GM18507 (cell line): ENCODE measurements at places on chromosomes 1 and 21.

DNA sequence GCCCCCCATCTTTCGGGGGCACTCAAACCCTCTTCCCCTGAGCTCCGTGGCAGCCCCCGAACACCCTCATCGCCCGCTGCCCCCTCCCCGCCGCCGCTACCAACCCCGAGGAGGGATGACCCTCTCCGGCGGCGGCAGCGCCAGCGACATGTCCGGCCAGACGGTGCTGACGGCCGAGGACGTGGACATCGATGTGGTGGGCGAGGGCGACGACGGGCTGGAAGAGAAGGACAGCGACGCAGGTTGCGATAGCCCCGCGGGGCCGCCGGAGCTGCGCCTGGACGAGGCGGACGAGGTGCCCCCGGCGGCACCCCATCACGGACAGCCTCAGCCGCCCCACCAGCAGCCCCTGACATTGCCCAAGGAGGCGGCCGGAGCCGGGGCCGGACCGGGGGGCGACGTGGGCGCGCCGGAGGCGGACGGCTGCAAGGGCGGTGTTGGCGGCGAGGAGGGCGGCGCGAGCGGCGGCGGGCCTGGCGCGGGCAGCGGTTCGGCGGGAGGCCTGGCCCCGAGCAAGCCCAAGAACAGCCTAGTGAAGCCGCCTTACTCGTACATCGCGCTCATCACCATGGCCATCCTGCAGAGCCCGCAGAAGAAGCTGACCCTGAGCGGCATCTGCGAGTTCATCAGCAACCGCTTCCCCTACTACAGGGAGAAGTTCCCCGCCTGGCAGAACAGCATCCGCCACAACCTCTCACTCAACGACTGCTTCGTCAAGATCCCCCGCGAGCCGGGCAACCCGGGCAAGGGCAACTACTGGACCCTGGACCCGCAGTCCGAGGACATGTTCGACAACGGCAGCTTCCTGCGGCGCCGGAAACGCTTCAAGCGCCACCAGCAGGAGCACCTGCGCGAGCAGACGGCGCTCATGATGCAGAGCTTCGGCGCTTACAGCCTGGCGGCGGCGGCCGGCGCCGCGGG, 837 bp downstream of the FOXD3 start:
- no peak for DNase-seq

- DNase-seq = no peak
Observed at GRCh38 chr1:191690931-191691330, 467.3 kb upstream of the RGS18 start.

DNA sequence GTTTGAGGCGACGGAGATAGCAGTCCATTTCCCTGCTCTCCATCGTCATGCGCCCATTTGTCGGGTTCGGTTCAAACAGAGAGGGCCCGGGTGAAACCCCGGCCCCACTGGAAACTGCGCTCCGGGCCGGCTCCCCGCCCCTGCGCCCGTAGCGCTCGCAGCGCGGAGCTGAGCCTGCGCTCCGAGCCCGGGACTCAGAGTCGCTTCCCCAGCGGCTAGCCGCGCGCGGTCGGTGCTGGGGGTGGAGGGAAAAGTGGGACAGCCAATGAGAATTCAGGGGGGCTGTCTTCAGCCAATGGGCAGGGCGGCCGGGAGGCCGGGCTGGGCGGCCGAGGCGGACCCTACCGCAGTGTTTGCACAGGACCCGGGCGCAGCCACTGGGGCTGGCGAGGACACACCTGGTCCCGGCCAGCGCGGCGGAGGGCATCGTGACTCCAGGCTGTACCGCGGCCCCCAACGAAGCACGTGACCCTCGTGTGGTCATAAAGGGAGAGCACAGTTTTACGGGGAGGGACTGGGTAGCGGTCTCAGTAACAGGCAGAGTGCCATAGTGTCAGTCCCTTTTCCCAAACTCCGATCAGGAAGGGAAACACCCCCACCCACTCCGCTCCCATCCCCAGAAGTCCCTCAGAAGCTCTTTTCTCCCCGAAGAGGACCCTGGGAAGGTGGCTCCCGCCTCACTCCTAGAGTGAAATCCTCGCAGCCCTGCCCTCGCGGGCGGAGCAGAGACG, at the start of gene INKA2:
INKA2 (minus strand) TSS at position 202 of the 731 bp plus-strand sequence; CDS start at position 49, 153 bp downstream.
- peak; percentile 81 for DNase-seq

DNA sequence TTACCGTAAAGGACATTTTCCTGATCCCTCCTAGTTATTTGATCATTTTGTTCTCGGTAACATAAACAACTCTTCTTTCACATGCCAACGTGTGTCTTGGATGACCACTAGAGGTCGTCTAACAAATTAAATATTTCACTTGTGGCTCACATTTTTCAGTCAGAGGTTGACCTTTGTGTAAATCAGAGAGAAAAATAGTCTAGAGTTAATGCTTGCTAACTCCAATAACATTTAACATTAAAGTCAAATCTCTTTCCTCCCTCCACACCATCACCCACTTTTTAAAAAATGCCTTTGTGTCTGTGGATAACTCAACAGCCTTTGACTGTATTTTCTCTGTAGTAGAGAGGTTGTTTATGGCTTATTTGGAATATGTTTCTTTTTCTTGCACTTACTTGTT, 220.5 kb upstream of the B3GALT2 start:
- DNase-seq = peak; percentile 5

GRCh38 chr1:211174375-211174774, 40.4 kb upstream of the KCNH1 start:
- DNase-seq = no peak

GRCh38 chr1:230950404-230950803, 28.3 kb downstream of the TTC13 start:
- no peak for DNase-seq

DNA sequence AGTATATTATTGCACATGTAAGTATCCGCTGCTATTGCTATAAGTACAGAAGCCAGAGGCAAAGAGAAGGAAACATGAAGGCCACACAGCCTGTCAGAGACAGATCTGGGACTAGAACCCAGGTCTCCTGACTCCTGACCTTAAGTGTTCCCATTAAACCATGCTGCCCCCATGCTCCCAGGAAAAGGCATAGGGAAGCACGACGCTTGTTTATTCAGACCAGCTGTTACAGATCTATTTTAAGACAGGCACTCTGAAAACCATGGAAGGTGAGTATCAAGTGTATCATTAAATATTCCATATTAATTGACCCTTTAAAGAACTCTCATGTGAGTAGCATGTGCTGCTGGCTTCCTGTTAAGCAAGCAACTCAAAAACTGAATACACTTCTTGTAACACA, 11.4 kb downstream of the VAV3 start:
- DNase-seq = no peak

- DNase-seq = peak; percentile 73
Observed at GRCh38 chr1:2314803-2315673, 76.3 kb downstream of the MORN1 start.

GRCh38 chr1:101122452-101123166, 97.0 kb upstream of the DPH5 start:
- peak; percentile 14 for DNase-seq

DNA sequence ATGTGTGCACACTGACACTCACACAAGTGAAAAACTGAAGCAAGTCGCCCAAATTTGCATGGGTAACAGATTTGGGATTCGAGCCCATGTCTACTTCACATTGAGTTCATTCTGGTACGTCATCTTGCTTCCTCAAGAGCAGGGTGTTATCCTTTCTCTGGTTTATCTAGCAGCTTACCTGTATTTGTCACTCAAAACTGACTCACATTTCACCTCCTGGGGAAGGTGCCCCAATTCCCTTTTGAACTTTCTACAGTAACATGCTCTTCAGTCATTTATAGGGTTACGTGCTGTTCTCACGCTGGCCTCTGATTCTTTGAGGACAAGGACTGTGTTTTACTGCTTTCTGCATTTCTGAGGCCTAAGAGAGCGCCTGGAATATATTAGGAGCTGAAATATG, 162.8 kb downstream of the PDE4B start:
- DNase-seq = no peak

DNA sequence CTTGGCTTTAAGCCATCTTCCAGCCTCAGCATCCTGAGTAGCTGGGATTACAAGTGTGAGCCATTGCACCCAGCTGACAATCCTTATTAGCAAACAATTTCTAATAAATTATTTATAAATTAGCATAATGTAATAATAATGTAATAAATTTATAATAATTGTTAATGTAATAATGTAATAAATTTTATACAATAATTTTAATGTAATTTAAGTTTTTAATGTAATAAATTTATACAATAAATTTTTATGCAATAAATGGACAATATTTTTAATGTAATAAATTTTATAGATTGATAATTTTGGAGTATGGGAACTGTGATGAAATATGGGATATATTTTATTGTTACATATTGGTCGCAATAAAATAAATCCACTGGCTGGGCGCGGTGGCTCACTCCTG, 1457.5 kb downstream of the KCNT2 start:
- DNase-seq = no peak

DNA sequence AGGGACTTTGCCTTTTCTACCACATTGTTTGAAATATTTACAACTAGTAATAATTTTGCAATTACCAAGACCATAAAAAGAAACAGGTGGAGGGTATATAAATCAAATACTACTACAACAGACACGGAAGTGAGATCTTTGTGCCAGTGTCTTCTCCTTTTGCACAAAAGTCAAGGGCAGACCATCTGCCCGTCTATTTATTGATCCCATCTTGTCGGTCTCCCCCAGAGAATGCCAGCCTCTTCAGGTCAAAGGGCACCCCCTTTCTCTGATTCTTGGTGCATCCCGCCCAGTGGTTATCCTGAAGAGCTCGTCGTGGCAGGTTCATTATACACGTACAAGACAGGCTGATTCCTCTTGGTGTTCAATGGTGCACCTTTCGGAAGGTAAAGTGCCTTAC, 4.8 kb upstream of the PDE9A start:
- no peak for DNase-seq

GRCh38 chr1:32464716-32465577, at the start of gene ZBTB8B:
TSS of gene ZBTB8B (plus strand) at chr1:32465072. CDS start at chr1:32470625, 5,553 bp downstream.
- DNase-seq = no peak

DNA sequence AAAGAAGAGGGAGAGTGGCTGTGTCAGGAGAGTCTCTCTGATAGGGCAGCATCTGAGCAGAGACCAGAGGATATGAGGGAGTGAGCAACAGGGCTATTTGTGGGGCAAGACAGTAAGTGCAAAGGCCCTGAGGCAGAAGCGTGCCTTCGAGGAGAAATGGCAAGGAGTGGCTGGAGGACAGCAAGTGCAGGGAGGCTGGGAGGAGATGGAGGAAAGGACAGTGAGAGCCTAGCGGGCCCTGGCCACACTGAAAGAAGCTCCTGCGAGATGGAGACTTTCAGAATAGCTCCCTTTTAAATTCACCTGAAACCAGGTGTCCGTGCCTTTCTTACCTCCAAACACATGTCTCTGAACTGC, 25.2 kb downstream of the EXOC8 start:
- DNase-seq = no peak

GRCh38 chr1:21042929-21043605, 133.6 kb downstream of the EIF4G3 start:
- no peak for DNase-seq

DNA sequence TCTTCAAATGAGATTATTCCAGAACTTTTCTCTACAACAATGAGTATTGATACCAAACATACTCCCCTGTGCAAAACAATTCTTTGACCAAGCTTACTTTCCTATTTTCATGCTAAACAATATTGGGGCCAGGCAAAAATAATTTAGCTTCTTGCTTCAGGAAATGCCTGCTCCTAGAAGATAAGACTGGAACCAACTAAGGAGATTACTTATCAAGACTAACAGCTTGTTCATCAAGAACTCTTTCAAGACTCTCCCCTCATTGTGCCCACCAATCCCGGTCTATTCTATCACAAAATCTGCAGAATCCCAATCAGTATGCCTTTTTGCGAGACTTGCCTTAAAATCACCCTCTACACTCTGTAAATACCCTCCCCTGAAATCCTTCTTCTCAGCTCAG, 536.6 kb downstream of the RWDD3 start:
- DNase-seq = no peak

GRCh38 chr1:225428881-225429455, 1.1 kb upstream of the LBR start:
- no peak for DNase-seq

- no peak for DNase-seq
Observed at GRCh38 chr1:201430776-201431175, 9.2 kb upstream of the TNNI1 start.

GRCh38 chr1:208007319-208007937, 96.5 kb upstream of the CD34 start:
- no peak for DNase-seq

GRCh38 chr1:40384887-40385286, 11.4 kb downstream of the SMAP2 start:
- DNase-seq = no peak

- no peak for DNase-seq
Observed at GRCh38 chr1:110557481-110557880, 38.5 kb upstream of the KCNA10 start.

- no peak for DNase-seq
Observed at GRCh38 chr1:116971258-116971860, 30.2 kb upstream of the CD101 start.

DNA sequence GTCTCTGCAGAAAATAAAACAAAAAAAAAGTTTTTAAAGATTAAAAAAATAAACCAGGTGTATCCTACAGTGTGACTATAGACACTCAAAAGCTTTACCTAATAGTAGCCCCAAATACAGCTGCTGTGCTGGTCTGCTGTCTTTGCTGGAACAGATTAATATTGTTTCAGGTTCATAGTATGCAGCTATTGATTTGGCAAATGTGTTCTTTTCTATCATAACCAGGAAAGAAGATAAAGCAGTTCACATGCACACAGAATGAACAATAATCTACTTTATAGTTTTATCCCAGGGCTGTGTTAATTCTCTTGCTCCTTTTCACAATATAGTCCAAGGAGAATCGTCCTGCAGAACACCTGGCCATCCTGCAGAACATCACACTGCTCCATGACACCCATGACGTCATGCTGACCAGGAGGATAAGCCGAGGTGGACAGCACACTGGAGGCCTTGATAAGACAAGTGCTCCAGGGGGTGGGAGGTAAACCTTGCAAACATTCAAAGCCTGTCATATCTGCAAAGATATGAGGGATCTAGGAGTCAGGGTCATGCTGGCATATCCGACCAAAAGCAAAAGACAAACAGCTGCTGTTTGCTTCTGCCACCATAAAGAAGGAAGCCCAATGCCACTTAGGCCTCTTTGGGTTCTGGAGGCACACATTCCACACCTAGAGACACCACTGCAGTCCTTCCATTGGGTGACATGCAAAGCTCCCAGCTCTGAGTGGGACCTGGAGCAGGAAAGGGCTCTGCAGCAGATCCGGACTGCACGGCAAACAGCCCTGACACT, 86.1 kb upstream of the SLC2A1 start:
- DNase-seq = no peak

DNA sequence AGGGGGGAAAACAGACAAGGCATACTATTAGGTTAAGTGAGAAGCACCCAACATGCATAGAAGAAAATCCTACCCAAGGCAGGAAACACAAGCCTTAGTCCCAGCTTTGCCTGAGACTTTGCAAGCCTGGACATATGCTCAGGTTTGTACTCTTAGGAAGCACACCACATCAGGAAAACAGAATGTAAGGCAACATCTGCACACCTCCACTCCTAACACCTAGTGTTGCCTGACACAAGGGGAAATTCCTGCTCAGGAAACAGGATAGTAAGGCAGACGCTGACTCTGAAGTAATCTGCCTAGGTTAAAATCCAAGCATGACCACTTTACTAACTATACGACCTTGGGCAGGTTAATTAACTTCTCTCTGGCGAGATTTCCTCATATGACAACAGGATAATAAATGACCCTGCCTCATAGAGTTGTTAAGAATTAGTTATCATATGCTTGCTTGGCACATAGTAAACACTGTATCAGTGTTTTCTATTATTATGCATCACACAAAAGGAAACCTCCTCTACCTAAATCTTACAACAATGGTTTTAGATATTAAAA, 119.8 kb downstream of the ZZZ3 start:
- no peak for DNase-seq

GRCh38 chr1:236495467-236496112, 28.2 kb upstream of the LGALS8 start:
- no peak for DNase-seq

- DNase-seq = no peak
Observed at GRCh38 chr1:44413740-44414139, 8.7 kb downstream of the RNF220 start.
